ENCODE measurements at places on chromosomes 2 and 18. TPM values are rescaled to one million over a fixed set of nuclear protein-coding genes. Genes with fewer than 3 reads are reported as not detected.

DNAH7 gene
- 12.1 TPM for total RNA-seq

G6PC2 gene
- not detected for total RNA-seq

LIMS3 gene
- total RNA-seq, result 3.0 TPM

APLF gene
- 3.1 TPM for total RNA-seq

ERICH2 gene
- total RNA-seq, result not detected

ZNF396 gene
- total RNA-seq, result 3.8 TPM

KATNAL2 gene
- 5.0 TPM for total RNA-seq

GRB14 gene
- 9.0 TPM for total RNA-seq

MOGAT1 gene
- not detected for total RNA-seq
